ENCODE measurements at places on chromosomes 7 and 10. TPM values are rescaled to one million over a fixed set of nuclear protein-coding genes. Genes with fewer than 3 reads are reported as not detected.

The ELN gene
- 20.8 TPM for total RNA-seq

The ARHGAP22 gene
- total RNA-seq, result 10.5 TPM

The VDAC2 gene
- total RNA-seq, result 116 TPM

The GPRIN2 gene
- not detected for total RNA-seq

The NKX2-3 gene
- total RNA-seq, result not detected
